ENCODE measurements at places on chromosomes 13 and 19. TPM values are rescaled to one million over a fixed set of nuclear protein-coding genes. Genes with fewer than 3 reads are reported as not detected.

PPP1R13L gene
- not detected for polyA plus RNA-seq

MBD3L3 gene
- not detected for polyA plus RNA-seq

DMPK gene
- polyA plus RNA-seq: 34.3 TPM

PHF11 gene
- polyA plus RNA-seq: 0.60 TPM

MATK gene
- polyA plus RNA-seq: 4.1 TPM

ZNF160 gene
- polyA plus RNA-seq: 38.8 TPM

KLK11 gene
- not detected for polyA plus RNA-seq

PSPN gene
- polyA plus RNA-seq: 2.4 TPM

LRRC25 gene
- not detected for polyA plus RNA-seq

TMPRSS9 gene
- not detected for polyA plus RNA-seq

EXOC3L2 gene
- not detected for polyA plus RNA-seq

ATP8A2 gene
- polyA plus RNA-seq: 11.9 TPM

KCNRG gene
- polyA plus RNA-seq: 6.7 TPM

MAMSTR gene
- polyA plus RNA-seq: 0.36 TPM

VSIG10L gene
- polyA plus RNA-seq: 1.5 TPM

TEX101 gene
- polyA plus RNA-seq: not detected

CYP2A7 gene
- polyA plus RNA-seq: not detected

TSEN34 gene
- 130 TPM for polyA plus RNA-seq

C19orf73 gene
- polyA plus RNA-seq: 8.4 TPM

MCF2L gene
- polyA plus RNA-seq: 88.0 TPM

RASGRP4 gene
- not detected for polyA plus RNA-seq

OSCAR gene
- polyA plus RNA-seq: not detected

VRK3 gene
- polyA plus RNA-seq: 35.3 TPM

APLP1 gene
- polyA plus RNA-seq: 390 TPM

TMEM238 gene
- polyA plus RNA-seq: not detected

NCLN gene
- 21.1 TPM for polyA plus RNA-seq

HSPB6 gene
- not detected for polyA plus RNA-seq

FUT2 gene
- polyA plus RNA-seq: not detected

KLK2 gene
- not detected for polyA plus RNA-seq

CAPN12 gene
- not detected for polyA plus RNA-seq

OR7A5 gene
- polyA plus RNA-seq: not detected

ZNF667 gene
- polyA plus RNA-seq: 17.4 TPM

ANGPTL8 gene
- not detected for polyA plus RNA-seq

ACP7 gene
- not detected for polyA plus RNA-seq

CGB1 gene
- polyA plus RNA-seq: not detected
